ENCODE measurements at places on chromosomes 12 and 14.

GRCh38 chr12:80593766-80594165, 113.7 kb upstream of the MYF6 start:
- DNase-seq: no peak

GRCh38 chr14:22155571-22155970, 433.5 kb downstream of the DAD1 start:
- DNase-seq: no peak

- no peak for DNase-seq
Observed at GRCh38 chr12:122021193-122021821, 377 bp upstream of the BCL7A start.

- no peak for DNase-seq
Observed at GRCh38 chr12:25707056-25707455, 154.0 kb upstream of the LMNTD1 start.

DNA sequence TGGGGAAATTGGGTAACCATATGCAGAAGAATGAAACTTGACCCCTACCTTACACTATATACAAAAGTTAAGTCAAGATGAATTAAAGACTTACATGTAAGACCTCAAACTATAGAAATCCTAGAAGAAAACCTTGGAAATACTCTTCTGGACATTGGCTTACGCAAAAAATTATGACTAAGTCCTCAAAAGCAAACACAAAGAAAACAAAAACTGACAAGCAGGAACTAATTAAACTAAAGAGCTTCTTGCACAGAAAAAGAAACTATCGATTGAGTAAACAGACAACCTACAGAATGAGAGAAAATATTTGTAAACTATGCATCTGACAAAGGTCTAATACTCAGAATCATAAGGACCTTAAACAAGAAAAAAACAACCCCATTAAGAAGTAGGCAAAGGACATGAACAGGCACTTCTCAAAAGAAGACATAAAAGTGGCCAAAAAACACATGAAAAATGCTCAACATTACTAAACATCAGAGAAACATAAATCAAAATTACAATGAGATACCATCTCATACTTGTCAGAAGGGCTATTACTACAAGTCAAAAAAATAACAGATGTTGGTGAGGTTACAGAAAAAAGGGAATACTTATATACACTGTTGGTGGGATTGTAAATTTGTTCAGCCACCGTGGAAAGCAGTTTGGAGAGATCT, 37.0 kb upstream of the CFAP54 start:
- DNase-seq: no peak

- DNase-seq: no peak
Observed at GRCh38 chr12:50733706-50734105, 30.2 kb upstream of the ATF1 start.

- DNase-seq: peak; percentile 48
Observed at GRCh38 chr12:130041983-130042812, 120.1 kb upstream of the FZD10 start.

GRCh38 chr14:44339231-44339630, 167.9 kb downstream of the FSCB start:
- no peak for DNase-seq

- no peak for DNase-seq
Observed at GRCh38 chr12:92210071-92210470, 64.4 kb upstream of the BTG1 start.

GRCh38 chr12:113071135-113072112, 14.9 kb downstream of the DTX1 start:
- no peak for DNase-seq
